Panc1 (cell line): ENCODE measurements at places on chromosomes 1 and 21. TPM values are rescaled to one million over a fixed set of nuclear protein-coding genes. Genes with fewer than 3 reads are reported as not detected.

The GPA33 gene
- total RNA-seq = 0.18 TPM

The RBM11 gene
- 0.15 TPM for total RNA-seq

The USP1 gene
- total RNA-seq = 42.9 TPM

The CYP4A22 gene
- not detected for total RNA-seq

The S100A10 gene
- 1,621 TPM for total RNA-seq

The ACTL8 gene
- not detected for total RNA-seq

The CLCC1 gene
- total RNA-seq = 28.4 TPM

The EFCAB7 gene
- 6.6 TPM for total RNA-seq

The ZNF678 gene
- total RNA-seq = 8.0 TPM

The FCGR1A gene
- total RNA-seq = not detected

The LCE1C gene
- not detected for total RNA-seq

The AMY2A gene
- total RNA-seq = 0.28 TPM

The ZNF695 gene
- 14.7 TPM for total RNA-seq

The TSTD1 gene
- 20.1 TPM for total RNA-seq

The PLA2G4A gene
- not detected for total RNA-seq

The SELL gene
- 0.31 TPM for total RNA-seq

The OR2L8 gene
- total RNA-seq = not detected

The ZBED6 gene
- 39.8 TPM for total RNA-seq

The OPTC gene
- not detected for total RNA-seq

The TMEM79 gene
- total RNA-seq = 5.5 TPM

The PGLYRP4 gene
- total RNA-seq = not detected

The GJB5 gene
- total RNA-seq = not detected

The ADCY10 gene
- total RNA-seq = 0.10 TPM

The TSPEAR gene
- not detected for total RNA-seq

The RHOU gene
- total RNA-seq = 9.2 TPM

The CELA3B gene
- 3.4 TPM for total RNA-seq

The PRELP gene
- not detected for total RNA-seq

The COL11A1 gene
- 106 TPM for total RNA-seq

The OVAAL gene
- total RNA-seq = not detected

The HCRTR1 gene
- total RNA-seq = 0.18 TPM

The VASH2 gene
- total RNA-seq = 1.7 TPM

The ZP4 gene
- not detected for total RNA-seq

The S100A14 gene
- total RNA-seq = 0.57 TPM

The GNL2 gene
- 73.4 TPM for total RNA-seq

The ARL8A gene
- 62.6 TPM for total RNA-seq

The CLCA4 gene
- 0.08 TPM for total RNA-seq

The XKR8 gene
- 10.6 TPM for total RNA-seq

The PIGR gene
- 1.4 TPM for total RNA-seq

The ZFP69 gene
- 6.4 TPM for total RNA-seq

The KIRREL1 gene
- 145 TPM for total RNA-seq

The FMOD gene
- total RNA-seq = not detected

The MTARC2 gene
- total RNA-seq = 10.1 TPM

The CATSPERE gene
- 0.31 TPM for total RNA-seq

The IFI44 gene
- 2.0 TPM for total RNA-seq
